ENCODE measurements at places on chromosomes 16 and 17.
A peak's percentile ranks its signal among the peaks of the same experiment; 100 is the strongest.

GRCh38 chr17:82843904-82844680 lies 4.3 kb upstream of the ZNF750 start:
- DNase-seq, result no peak

DNA sequence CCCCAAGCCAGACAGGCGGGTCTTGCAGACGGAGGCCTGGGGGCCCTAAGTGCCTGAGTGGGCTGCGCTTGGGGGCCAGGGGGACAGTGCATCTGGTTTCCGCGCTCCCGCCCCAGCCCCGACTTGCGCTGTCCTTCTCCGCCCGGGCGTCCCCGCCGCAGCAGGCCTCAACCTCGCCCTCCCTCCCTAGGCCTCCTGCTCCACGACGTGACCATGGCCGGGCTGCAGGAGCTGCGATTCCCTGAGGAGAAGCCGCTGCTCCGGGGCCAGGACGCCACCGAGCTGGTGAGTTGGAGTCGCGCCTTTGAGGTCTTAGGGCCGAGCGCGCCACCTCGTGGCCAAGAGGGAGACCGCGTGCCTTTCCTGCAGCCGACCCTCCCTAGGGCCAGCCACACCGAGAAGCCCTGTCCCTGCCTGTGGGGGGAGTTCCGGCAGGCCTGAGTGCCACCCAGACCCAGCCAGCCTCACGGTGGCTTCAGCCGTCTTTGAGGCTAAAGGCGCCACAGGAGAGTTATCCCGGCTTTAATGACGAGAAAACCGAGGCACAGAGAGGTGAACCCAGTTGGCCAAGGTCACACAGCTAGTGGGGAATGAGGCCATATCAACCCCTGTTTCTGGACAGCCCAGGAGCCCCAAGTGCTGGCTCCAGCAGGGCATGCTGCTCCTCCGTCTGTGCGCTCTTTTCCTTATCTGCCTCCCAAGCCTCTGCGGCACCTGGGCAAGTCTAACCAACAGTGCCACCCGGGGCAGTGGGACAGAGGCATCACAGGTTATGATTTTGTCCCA lies 12.2 kb upstream of the NDRG4 start:
- peak; percentile 71 for DNase-seq

DNA sequence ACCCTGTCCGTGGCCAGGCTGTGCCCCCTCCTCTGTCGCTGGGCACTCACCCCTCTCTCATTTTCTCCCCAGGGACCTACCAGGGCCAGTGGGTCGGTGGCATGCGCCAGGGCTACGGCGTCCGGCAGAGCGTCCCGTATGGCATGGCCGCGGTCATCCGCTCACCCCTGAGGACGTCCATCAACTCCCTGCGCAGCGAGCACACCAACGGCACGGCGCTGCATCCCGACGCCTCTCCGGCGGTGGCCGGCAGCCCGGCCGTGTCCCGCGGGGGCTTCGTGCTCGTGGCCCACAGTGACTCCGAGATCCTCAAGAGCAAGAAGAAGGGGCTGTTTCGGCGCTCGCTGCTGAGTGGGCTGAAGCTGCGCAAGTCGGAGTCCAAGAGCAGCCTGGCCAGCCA lies 41.9 kb downstream of the JPH3 start:
- DNase-seq, result no peak

GRCh38 chr16:2038382-2039231 lies 9.0 kb downstream of the NTHL1 start:
- DNase-seq, result peak; percentile 25

GRCh38 chr17:77432742-77433141 lies 292.0 kb downstream of the SEC14L1 start:
- DNase-seq, result no peak

DNA sequence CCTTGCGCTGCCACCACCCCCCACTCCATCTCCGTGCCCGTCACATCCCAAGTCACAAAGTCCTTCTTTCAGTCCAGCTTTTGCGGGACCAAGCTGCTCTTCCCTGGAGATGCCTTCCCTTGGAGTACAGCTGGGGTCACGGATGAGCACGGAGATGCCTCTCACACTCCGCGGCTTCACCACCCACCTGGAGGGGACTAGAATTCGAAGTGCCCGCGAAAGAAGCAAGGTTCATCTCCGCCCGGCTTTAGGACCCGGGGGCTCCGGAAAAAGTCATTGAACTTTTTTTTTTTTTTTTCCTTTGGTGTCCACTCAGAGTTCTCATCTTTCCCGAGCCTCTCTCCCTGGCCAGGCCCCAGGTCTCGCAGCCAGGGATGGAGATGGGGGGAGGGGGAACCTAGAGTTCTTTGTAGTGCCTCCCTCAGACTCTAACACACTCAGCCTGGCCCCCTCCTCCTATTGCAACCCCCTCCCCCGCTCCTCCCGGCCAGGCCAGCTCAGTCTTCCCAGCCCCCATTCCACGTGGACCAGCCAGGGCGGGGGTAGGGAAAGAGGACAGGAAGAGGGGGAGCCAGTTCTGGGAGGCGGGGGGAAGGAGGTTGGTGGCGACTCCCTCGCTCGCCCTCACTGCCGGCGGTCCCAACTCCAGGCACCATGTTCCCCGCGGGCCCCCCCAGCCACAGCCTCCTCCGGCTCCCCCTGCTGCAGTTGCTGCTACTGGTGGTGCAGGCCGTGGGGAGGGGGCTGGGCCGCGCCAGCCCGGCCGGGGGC lies at the start of gene FKBP10:
Gene FKBP10, plus strand, starts transcription at position 624 of the 771 bp plus-strand sequence. Its CDS starts 31 bp downstream, at position 655.
- peak; percentile 94 for DNase-seq

DNA sequence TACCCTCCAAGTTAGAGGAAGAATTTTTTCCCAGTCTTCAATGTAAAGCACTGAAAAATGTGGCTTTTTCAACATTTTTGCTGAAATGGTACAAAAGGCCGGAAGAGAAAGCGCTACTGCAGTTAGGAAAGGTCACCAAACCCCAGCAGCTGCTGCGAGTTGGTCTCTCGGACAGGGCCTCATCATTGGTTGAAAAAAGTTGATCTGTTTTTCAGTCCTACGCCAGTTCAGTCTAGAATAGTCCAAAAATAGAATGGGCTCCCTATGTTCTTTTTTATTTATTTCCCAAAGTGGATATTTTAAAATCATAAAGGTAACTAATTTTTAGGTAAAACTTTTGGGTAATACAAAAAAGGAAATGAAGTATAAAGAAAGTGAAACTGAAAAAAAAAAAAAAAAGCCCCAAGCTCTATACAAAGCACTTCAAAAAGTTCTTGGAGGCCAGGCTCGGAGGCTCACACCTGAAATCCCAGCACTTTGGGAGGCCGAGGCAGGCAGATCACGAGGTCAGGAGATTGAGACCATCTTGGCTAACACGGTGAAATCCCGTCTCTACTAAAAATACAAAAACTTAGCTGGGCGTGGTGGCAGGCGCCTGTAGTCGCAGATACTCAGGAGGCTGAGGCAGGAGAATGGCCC lies 17.4 kb downstream of the ADAP2 start:
- DNase-seq, result no peak

DNA sequence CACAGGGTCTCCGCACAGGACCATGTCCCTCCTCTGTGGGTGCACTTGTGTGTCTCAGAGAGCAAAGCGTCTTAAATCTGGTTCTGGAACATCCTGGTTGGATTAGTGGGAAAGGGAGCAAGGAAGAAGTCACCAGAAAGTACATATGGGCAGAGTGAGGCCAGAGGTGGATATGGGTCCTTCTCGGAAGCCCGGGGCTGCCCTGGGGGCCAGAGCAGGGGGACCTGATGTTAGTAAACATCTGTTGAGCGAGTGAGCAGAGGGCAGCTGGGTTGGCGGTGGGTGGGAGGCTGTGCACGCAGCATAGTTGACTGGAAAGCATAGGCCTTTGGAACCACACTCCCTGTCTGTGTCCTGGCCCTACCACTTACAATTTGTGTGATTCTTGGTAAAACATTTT lies 22.7 kb downstream of the UNC13D start:
- no peak for DNase-seq

DNA sequence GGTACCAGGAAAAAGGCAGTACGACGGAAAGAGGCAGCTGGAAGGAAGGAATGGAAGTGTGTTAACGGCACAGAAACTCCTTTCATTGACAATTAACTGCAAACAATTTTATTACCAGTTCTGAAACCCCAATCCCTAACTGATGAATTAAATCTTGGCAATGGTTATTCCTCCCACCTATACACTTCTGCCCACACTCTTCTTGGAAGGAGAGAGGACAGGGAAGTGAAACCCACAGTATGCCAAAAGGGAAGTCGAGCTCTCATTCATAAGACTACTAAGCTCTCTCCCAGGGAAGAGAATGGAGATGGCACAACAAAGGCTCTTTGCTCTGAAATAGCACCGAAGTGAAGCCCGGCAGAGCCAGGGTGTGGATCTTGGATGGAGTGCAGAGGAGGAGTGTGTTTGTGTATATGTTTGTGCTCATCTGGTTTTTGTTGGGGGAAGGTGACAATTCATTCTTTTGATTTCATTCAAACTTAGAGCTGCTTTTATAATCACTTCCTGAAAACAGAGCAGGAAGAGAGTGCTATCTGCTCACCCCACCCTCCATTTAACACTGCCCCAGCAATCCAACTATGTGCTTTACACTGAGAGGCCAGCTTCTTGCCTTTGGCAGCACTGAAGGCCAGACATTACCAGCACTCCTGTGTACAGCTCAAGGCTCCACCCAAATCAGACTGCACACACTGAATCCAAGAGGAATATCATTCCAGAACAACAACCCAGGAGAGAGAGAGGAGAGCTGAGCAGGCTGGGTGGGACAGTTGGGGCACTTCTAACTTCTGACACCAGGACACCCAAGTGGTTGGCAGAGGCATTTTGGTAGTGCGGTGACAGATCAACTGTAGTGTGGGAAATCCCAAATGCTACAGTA lies 68.7 kb downstream of the HIC1 start:
- peak; percentile 29 for DNase-seq

- no peak for DNase-seq
Measured at GRCh38 chr17:733743-734142, 1.3 kb downstream of the TLCD3A start.

- DNase-seq, result no peak
Measured at GRCh38 chr17:8371786-8372185, 4.7 kb downstream of the KRABD2 start.

DNA sequence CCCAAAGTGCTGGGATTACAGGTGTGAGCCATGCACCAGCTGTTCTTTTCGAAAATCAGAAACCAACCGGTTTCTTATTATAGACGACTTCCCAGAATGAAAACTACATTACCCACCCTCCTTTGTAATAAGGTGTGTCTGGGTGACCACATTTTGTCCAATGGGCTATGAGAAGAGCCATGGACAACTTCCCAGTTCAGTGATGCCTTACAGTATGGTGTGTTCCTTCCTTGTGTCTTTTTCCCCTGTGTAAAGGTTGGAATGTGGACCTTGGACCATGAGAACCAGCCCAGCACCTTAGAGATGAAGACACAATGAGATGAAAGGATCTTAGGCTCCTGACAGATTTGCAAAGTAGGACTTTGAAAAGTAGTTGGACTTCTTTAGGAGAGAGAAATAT lies 85.0 kb upstream of the ATF7IP2 start:
- DNase-seq, result no peak

DNA sequence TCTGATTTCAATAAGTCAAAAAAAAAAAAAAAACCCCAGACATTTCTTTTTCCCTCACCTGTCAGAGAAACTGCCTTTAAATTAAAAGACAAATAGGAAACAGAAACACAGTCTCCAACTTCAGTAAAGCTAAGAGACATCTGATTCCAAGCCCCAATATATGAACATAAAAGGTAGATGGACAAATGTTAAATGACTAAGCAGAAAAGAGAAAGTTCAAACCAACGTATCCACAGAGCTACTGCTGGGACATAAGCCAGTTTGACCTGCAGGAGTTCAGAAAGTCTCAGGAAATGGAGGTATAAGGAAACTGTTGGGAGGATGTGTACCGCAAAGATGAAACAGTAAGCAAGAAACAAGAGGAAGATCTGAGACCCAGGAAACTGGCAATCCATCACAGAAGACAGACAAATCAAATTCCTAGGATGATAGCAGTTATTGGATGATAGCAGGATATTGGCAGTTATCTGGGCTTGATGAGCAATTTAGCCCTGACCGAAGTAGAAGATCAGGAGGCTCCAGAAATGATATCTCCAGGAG lies 135.0 kb downstream of the BRIP1 start:
- no peak for DNase-seq

GRCh38 chr17:61349350-61349749 lies 50.3 kb upstream of the TBX2 start:
- no peak for DNase-seq

DNA sequence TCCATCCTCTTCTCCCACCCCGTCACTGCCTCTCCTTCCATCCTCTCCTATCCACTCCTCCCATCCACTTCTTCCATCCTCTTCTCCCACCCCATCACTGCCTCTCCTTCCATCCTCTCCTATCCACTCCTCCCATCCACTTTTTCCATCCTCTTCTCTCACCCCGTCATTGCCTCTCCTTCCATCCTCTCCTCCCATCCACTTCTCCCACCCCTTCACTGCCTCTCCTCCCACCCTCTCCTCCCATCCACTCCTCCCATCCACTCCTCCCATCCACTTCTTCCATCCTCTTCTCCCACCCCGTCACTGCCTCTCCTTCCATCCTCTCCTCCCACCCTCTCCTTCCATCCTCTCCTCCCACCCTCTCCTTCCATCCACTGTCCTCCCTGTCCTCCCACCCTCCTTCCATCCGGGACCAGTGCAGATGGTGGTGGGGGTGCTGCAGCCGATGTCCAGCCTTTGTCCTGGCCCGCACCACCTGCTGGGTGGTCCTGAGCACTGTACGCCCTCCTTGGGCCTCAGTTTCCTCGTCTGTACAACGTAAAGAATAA lies 1.1 kb downstream of the WFIKKN1 start:
- no peak for DNase-seq

GRCh38 chr16:58019866-58020538 lies 5.6 kb upstream of the MMP15 start:
- DNase-seq, result no peak

DNA sequence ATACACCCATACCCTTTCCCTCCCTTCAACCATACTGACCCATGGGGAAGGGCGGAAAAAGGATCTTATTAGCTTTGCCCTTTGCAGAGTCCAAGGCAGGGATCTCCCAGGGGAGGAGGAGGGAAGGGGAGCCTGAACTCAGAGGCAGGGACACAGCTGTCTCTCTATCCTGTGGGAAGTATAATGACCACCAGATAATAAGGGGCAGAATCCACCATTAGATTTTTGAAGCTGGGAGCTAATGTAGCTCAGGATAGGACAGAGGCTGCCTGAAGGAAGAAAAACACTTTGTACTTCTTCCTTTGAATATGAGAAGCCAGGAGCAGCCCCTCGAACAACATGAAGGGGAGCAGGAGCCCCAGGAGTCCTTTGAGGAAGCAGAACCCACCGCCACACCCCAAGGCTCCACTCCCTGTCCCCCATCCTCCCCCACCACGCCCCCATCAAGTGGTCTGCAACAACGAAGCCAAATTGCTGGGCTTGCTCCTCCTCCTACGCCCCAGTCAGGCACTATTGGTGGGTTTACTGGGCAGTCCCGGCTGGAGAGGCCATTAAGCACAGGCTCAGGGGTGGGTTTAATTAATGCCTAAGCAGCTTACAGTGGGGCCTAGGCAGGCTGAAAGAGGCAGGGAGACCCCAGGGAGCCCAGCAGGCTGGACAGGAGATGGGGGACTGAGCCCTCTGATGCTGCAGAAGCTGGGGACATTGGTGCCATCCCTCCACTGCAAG lies 5.3 kb downstream of the MPP2 start:
- DNase-seq, result no peak

- no peak for DNase-seq
Measured at GRCh38 chr16:6891496-6891895, 441.1 kb upstream of the RBFOX1 start.

GRCh38 chr17:30947796-30948195 lies 23.0 kb upstream of the RNF135 start:
- DNase-seq, result no peak

- DNase-seq, result no peak
Measured at GRCh38 chr17:17732444-17732843, 51.2 kb downstream of the RAI1 start.

GRCh38 chr17:57682701-57683100 lies 62.4 kb downstream of the CCDC182 start:
- DNase-seq, result no peak

- DNase-seq, result peak; percentile 55
Measured at GRCh38 chr17:34637548-34638525, 58.5 kb downstream of the TMEM132E start.

GRCh38 chr17:66691644-66692420 lies 143.1 kb upstream of the CACNG5 start:
- DNase-seq, result no peak

Data from fibroblast of skin of abdomen (primary cell).